Occipital lobe (tissue), 3 donors: ENCODE measurements at places on chromosomes 1 and 21. TPM values are rescaled to one million over a fixed set of nuclear protein-coding genes. Genes with fewer than 3 reads are reported as not detected.

DNA sequence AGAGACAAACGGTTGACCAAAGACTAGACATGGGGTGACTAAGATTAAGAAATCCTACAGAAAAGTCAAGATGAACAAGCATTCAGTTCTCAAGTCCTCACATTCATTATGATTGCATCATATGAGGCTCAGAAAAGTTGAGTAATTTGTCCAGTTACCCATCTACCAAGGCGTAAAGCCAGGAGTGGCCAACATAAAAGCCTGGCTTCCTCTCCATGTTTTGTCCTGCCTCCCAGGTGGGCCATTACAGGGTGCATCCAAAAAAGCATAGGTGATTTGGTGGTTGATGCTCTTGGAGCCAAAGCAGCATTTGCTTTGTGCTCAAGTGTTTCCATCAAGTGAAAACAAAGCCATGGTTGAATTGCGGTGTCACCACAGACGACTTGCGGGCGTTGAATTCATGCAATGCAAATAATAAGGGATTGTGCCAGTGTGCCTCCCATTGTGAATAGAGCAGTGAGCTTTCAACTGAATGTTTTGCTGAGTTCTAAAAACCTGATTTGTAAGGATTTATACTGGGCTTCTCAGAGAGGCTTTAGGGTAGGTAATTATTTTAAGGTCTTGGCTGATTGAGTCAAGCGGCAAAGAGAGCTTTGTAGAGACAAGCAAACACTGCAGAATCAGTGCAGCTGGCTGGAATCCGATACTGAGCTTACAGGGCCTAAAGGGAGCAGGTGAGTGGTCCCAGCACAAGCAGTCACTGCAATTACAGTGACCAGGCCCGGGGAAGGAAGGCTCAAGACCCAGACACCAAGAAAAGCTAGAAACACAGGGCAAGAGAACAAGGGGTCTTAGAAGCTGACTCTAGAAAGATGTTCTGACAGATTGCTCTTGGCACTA is 54.1 kb downstream of the KCNJ15 start:
- DNase-seq, result no peak

DNA sequence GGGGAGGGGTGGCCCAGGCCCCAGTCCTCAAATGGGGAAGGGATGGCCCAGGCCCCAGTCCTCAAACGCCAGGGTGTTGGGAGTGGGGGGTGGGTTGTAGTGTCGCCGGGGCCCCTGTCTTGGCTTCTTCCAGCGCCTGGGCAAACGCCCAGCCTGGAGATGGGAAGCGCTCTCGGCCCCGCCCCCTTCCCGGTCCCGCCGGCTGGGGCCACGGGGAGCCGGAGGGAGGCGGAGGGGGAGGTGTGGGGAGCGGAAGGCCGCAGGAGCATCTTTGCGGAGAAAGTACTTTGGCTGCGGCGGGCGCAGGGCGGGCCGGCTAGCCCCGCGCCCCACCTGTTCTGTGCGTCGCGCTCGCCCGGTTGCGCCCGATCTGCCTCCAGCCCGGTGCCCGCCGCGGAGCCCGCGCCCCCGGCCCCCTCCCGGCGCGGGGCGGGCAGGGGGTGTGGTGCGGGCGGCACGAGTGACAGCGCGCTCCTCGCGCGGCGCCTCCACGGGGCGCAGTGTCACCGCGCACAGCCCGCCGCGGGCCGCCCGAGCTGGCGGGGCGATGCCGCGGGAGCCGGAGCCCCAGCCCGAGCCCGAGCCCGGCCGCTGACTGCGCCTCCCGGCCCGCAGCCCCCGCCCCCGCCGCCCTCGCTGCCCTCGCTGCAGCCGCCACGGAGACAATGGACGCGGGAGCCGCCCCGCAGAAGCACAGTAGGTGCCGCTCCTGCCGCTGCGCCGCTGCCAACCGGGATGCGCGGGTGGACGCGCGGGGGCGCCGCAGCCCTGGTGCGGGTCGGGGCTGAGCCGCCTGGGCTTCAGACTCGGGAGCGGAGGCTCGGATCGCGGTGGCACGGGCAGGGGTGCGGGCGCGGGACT is 31.1 kb upstream of the PEX10 start:
- DNase-seq, result no peak

- no peak for DNase-seq
Observed at GRCh38 chr1:13507075-13507474, 6.7 kb downstream of the LRRC38 start.

CFHR3 gene
- total RNA-seq, result not detected

DNA sequence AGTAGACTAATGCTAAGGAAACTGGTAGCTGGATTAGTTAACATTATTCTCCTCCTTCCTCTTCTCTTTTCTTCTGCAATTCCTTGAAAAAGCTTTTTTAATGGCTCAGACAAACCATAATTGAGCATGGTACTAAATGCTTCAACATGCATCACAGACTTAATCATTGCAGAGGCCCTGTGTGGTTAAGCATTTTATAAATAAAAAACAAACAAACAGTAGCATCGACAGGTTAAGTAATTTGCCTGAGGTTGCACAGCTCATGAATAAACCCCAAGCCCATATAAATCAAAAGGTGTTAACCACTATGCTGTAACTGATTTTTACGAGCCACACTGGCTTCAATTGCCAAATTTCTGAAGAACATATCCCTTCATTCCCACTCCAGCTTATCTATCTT is 462.1 kb downstream of the LMO4 start:
- DNase-seq, result no peak

GRCh38 chr1:53073868-53074311 is 11.9 kb downstream of the PODN start:
- no peak for DNase-seq

FAM89A gene
- total RNA-seq, result 6.7 TPM

HES4 gene
- total RNA-seq, result 15.1 TPM

EDARADD gene
- total RNA-seq, result 6.1 TPM

OR2L2 gene
- total RNA-seq, result 1.4 TPM

DNA sequence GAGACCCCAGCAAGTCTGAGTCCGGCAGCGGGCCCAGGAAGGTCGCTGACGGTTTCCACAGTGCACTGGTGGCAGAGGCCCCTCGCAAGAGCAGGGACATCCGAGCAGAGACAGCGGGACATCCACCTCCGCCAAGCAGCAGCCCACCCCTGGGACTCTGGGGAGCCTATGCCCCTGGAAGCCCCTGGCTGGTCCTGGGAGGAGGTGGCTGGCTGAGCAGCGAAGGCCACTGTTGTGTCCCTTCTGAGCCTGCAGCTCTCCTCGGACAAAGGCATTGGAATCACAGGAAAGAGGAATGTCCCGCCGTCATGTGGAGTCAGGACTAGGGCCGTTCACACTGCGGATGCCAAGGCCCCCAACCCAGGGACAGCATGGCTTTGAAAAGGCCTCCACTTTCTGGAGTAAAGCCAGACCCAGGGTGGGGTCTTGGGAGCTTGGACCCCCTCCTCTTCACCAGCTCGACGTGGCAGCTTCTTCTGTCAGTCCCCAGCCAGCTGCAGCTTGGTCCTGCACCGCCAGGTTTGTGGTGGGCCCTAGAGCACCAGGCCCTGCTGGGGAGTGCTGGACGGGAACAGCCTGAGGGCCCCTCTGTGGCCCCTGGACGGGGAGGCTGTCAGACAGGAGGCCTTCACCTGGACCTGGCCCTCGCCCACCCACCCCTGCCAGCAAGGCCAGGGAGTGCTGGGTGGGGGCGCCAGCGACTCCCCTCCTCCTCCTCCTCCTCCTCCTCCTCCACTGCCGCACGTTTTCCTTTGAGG is 1.4 kb downstream of the MEGF6 start:
- DNase-seq, result no peak

GRCh38 chr1:87435484-87435883 is 106.8 kb downstream of the LMO4 start:
- DNase-seq, result no peak

DNA sequence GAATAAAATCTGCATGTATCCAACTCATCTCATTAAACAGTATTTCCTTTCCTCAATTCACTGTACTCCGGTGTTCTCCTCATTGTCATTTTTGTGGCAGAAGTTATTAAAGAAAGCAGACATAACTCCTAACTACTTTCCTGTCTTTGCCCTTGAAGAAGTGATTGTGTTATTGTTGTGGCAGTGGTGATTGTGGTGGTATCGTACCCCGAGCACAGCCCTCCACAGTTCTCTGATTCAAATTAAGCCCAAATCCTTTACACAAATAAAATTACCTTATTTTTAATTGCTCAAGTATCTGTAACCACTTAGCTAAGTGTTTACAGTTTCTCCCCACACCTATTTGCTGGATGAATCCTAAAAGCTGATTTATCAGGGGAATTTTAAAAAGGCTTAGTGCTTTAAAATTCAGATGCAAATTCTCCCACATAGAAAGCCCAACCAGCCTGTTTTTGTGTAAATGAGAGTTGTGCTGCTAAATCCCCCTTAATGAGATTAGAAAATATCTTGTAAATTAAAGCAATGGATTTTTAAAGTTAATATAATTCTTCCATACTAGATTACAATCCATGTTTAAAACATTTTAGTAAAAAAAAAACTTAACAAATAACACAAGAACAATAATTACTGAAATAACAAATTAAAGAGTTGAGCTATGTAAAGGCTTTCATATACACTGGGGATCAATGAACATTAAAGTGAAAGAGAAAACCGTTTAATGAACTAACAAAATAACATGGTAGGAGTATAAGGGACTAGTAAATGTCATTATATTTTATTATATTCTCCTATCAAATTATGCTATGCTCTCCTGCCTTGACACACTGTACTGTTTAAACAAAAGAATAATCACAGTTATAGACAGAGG is 259.0 kb downstream of the NEGR1 start:
- no peak for DNase-seq

STK40 gene
- total RNA-seq, result 13.1 TPM

DNA sequence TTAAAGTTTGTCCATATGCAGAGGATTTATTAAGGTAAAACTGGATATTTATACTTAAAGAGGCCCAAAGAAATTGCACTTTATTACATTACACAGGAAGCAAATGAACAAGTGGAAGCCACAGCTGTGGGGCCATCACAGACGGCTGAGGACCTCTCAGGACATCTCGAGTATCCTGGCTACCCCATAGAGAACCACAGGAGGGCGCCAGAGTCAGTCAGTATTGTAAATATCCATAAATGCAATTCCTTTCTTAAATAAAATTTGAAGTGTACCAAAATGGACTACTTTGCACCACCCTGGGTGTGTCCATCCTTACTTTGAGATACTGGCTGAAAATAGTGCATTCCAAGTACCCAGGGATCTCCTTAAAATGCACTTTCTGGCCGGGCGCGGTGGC is 257.2 kb downstream of the MRPL39 start:
- DNase-seq, result no peak

ALDH9A1 gene
- 63.2 TPM for total RNA-seq

GAS5 gene
- total RNA-seq, result 605 TPM

GRCh38 chr1:165276314-165276713 is 80.2 kb downstream of the LMX1A start:
- no peak for DNase-seq
